ENCODE measurements at places on chromosomes 5 and 9.
A peak's percentile ranks its signal among the peaks of the same experiment; 100 is the strongest.

- DNase-seq, result no peak
These were observed 548 bp downstream of the CDC14B start for GRCh38 chr9:96619124-96619465.

GRCh38 chr5:35685161-35685560 is 67.5 kb downstream of the SPEF2 start:
- no peak for DNase-seq

DNA sequence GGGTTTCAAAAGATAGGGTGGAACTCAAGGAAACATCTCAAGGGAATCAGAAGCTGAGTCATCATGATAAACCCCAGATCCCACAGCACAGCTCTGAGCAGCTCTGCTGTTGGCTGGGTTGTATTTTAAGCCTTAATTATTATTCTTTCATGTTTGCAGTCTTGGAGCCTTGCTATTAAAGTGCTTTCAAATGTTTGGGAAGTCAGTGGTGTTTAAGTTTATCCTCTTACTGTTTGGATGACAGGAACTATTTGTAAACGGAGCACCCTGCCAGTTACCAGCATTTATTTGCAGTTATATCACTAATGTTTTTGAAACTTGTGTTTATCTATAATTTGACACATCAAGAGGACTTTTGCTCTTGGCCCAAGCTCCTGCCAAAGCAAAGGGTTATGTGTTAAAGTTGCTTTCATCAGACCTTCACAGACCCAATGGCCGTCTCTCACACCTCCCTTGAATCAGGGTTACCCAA is 141.1 kb upstream of the SPDL1 start:
- DNase-seq, result peak; percentile 56

DNA sequence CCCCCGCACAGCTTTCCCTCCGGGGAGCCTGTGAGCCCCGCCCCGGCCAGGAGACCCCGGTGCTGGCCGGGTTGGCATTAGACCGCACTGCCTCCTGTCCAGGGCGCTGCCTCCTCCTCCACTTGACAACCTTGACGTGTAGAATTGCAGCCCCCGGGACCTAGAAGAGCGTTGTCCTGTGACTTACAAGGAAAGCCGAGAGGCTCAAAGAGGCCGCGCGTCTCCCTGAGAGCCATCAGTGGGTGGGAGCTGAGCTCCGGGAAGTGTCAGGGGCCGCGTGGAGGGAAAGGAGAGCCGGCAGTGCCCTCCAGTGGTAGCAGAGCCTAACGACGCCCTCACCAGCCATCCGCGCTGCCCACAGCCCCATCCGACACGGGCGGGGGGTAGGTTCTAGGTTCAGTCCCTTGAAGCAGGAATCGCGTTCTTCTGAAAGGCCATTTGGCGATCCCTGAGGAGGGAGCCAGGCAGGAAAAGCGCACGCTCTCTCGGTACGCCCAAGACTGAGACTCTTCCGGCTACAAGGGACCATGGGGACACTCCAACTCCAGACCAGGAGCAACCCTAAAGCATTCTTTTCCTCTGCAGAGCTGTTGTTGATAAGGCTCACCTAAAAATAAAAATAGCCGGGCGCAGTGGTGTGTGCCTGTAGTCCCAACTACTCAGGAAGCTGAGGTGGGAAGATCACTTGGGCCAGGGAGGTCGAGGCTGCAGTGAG is 40.6 kb upstream of the SAP30L start:
- DNase-seq, result peak; percentile 75

GRCh38 chr9:91985692-91986091 is 35.7 kb upstream of the ROR2 start:
- no peak for DNase-seq
